Stimulated activated CD8-positive, alpha-beta memory T cell treated with anti-CD3 and anti-CD28 coated beads, Interleukin-15, amount 100 ng/mL, for 24 hours (primary cell): ENCODE measurements at places on chromosomes 16 and 17.

DNA sequence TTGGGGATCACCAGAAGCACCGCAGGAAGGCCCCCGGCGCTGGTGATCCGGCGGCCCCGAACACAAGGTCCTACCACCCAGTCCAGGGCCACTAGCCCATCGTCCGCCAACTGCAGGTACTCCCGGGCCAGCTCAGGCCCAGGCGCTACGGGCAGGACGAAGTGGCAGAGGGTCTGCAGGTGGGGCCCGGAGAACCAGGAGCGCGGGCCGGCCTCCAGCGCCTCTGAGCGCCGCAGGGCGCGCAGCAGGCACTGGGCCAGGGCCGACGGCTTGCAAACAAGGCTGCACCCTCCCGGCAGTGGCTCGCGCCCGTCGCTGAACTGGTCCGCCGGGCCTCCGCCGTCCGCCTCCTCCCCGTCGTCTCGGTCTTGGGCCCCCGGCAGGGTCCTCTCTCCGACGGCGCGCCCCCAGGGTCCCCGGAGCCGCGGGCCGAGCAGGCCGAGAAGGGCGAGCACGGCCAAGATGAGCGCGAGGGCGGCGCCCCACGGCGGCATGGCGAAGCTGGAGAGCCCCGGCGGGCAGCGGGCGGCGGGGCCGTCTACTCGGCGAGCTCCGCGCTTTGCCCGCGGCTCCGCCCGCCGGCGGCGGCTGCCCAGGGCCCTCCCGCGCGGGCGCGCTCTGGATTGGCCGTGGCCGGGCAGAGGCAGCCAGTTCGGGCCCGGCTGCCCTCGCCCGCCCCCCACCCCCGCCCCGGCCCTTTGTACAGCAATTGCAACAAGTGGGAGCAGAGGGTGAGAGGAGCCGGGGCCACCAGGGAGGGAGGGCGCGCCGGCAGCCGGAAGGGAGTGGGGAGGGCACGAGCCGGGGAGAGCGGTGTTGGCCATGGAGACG, at the start of gene ABHD15:
Gene ABHD15, minus strand, starts transcription at position 565 of the 831 bp plus-strand sequence. Its CDS starts 71 bp downstream, at position 494.
- DNase-seq = no peak

DNA sequence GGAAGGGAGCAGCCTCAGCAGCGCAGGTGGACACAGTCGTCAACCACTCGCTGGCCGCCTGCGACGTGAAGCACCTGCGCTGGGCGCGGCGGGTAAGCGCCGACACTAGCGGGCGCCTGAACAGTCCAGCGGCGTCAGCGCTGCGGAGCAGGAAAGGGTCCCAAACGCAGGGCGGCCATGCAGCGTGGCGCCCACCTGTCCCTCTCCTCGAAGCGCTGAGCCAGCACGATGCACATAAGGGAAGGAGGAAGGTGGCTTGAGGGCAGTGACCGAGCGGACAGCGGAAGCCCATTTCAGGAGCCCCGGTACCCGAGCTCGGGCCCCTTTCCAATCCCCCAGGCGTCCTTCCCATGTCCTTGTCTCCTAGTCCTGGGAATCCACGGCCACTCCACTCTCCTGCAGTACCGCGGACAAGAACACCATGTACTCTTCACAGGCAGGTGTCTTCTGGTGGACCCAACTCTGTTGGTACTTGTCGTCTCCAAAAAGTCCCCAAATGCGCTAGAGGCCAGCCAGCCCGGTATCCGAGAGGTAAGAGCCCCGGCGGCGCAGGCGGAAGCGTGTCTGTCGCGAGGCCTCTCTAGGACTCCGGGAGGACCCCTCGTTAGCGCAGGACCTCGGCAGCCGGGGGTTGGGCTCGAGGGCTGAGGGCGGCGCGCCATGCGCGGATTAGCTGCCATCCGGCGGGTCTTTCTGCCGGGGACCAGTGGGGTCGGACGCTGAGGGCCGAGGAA, 14.4 kb downstream of the ZNF232 start:
- DNase-seq = no peak

DNA sequence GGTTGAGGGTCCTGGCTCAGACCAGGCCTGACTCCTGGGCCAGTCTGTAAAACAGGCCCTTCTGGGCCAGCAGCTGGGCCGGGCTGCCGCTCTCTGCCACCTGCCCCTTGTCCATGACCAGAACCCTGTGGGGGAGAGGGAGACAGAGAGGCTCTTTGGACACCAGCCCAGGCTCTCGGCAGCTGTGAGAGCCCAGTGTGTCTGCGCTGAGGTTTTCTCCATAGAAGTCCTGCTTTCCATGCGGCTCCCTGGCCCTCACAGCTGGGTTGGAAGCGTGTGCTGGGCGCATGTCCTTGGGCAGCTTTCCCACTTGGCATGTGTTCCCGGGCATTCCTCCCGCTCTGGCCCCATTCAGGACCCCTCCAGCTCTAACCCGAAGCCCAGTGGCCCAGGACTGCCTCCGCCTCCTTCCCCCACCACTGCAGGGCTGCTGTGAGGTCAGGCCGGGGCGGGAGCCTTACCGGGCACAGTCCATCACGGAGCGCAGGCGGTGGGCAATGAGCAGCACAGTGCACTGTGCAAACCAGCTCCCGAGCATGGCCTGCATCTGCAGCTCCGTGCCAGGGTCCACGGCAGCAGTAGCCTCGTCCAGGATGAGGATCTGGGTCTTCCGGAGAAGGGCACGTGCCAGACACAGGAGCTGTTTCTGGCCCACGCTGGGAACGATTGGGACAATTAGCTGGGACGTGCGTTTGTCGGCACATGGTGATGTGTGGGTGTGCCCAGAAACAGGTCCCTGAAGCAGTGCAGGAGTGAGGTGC, 73.0 kb downstream of the ABCC6 start:
- DNase-seq = no peak

DNA sequence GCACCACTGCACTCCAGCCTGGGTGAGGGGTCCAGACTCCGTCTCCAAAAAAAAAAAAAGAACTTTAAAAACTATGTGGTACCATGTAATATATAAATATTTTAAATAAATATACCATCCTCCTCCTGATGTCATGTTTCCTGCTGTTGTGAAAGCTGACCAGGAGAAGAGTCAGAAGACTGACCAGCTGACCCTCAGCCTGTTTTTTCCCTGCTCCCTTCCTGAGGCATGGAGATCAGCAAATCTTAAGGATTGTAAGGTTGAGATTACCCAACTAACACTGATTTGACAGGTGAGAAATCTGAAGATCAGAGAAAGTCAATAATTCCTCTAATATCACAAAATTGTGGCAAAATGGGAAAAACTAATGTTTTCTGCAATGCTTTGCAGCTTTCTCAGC, 18.1 kb downstream of the NCOR1 start:
- no peak for DNase-seq

DNA sequence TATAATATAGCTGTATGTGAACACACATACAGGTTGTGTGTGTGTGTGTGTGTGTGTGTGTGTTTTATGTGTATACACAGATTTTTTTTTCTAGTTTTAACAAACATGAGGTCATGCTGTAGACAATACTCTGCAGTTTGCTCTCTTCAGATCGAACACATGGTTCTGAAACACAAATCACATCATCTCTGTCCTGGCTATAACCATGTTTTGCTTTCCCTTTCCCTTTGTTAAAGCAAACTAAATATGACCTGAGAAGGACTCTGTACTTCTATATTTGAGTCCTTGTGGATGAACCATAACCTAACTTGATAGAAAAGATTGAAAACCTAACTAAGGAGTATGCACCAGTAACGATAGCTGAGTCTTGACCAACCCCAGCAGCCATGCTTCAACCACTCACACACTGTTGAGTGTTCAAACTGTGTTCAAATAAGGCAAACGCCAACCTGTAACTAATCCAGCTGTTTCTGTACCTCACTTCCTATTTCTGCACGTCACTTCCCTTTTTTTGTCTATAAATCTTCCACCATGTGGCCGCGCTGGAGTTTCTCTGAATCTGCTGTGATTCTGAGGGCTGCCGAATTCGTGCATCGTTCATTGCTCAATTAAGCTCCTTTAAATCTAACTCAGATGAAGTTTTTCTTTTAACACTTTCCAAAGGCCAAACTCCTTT, 303.8 kb downstream of the HS3ST3B1 start:
- no peak for DNase-seq

GRCh38 chr16:12258861-12259645, 282.5 kb downstream of the SNX29 start:
- no peak for DNase-seq

DNA sequence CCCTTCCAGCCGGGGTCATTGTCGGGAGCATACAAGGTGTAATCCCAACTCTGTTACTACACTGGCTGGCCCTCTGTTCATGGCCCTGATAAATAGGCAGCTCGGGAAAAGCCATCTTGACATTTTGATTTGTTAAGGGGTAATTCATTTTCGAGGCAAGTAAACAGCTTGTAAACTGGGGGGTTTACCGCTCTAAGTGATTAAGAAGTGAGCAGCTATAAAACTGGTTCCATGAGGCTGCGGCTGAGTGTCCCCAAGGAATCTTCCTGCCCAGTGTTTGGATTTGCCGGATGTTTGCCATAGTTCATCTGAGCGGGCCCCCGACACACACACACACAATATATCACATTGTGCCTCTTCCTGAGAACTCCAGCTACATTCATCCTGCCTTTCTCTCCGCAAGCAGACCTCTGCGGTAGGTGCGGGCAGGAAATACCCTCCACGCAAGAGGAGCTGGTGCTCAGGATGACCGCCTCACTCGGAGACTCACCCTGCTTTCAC, 92.2 kb downstream of the SOCS1 start:
- DNase-seq = no peak

DNA sequence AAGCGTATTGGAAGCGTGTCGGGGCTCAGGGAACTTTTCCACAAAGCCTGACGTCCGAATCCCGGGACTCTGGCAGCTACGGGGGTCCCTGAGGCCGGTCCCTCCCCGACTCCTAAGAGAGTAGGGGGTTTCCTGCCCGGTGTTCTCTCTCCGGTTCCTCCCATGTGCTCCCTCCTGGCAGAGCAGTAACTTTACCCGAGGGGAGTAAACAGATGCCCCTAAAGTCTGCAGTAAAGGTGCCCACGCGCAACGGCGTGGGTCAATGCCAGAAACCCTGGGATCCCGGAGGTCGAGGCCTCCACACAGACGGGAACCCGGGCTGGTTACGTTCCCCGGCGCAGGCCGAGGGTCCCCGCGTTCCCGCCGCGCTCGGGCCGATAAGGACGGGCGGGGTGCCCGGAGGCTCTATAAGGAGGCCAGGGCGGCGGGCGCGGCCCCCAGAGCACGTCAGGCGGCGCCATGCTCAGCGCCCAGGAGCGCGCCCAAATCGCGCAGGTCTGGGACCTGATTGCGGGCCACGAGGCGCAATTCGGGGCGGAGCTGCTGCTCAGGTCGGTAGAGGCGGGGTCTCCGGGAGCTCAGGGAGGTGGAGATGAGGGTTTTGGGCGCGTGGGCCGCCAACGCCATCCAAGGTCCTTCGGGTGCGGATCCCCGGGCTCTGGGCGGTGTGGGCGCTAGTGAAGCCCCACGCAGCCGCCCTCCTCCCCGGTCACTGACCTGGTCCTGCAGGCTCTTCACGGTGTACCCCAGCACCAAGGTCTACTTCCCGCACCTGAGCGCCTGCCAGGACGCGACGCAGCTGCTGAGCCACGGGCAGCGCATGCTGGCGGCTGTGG, at the start of gene HBM:
Gene HBM, plus strand, starts transcription at position 440 of the 836 bp plus-strand sequence. Its CDS starts 20 bp downstream, at position 460.
- no peak for DNase-seq

DNA sequence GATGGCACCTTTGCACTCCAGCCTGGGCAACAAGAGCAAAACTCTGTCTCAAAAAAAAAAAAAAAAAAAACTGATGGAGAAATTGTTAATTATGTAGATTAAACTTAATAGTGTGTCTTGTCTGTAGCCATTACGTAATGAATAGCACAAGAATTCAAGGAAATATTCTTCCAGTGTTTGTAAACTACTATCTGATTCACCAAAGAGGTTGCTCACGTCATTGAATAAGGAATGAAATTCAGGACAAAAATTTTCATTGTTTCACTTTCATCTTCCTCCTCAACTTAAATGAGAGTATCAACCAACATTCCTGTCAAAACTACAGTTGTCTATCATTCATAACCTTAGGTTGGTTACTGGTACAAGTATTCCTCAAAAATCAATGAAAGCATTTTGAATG, 30.7 kb upstream of the MYO18A start:
- DNase-seq = no peak

GRCh38 chr16:81520151-81520470, 75.5 kb downstream of the CMIP start:
- no peak for DNase-seq

DNA sequence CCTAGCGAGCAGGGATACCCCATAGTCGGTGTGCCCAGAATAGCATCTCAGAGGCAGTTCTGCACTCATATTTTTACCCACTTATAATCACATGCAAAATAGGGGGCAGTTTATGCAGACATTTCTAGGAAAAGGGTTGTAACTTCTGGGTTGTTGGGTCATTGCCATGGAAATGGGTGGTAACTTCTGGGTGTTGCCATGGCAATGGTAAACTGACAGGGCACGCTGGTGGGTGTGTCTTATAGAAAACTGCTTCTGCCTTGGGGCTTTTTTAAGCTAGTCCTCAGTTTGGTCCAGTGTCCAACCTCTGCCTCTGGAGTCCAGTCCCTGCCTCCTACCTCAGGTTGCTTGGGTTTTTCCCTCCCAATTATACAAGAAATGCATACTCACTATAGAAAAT, 7.4 kb upstream of the SPAG9 start:
- DNase-seq = no peak

GRCh38 chr16:47056688-47057629, 83.5 kb upstream of the DNAJA2 start:
- DNase-seq = no peak

DNA sequence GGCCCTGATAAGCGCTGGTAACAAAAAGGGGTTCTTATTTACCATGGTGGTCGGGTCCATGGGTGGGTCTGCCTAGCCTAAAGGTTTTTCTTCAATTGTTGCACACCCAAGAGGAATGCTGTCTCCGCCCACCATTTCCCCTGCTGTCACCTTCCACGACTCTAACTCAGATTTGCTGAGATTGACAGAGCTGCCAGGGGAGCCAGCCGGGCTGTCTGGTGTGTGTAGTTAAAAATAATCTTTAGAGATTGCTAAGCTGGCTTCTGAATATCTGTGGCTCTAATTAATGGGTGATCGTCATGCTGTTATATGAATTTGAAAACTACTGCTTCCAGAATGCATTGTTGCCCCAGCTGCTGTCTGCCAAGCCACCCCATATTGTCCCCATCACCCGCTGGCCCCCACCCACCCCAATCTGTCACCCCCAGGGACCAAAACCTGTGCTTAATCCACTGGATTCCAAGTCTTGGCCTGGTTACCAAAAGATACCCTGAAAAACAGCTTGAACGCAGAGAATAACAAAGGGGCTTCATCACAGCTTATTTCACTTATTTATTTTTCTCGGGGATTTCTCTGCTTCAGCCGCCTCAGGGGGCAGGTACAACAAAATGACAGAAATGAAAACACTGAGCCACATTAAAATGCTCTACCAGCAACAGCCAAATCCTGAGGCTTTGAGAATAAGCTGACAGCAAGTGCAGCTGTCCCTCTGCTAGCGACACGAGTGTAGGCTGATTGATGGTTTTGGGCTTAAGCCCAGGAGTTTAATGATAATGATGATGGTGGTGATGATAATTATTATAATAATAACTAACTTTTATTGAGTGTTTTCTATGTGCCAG, 46.1 kb upstream of the NLK start:
- no peak for DNase-seq

DNA sequence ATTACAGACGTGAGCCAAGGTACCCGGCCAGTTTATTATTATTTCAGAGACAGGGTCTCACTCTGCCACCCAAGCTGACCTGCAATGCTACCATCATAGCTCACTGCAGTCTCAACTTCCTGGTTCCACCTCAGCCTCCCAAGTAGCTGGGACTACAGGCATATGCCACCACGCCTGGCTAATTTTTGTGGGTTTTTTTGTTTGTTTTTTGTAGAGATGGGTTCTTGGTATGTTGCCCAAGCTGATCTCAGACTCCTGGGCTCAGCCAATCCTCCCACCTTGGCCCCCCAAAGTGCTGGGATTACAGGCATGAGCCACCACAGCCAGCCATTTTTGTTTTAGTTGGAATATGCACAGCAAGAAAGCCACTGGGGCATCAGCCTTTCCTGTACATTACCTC, 115.7 kb downstream of the MRM1 start:
- no peak for DNase-seq

GRCh38 chr17:21212826-21213637, 929 bp downstream of the TMEM11 start:
- no peak for DNase-seq
